Pulmonary artery endothelial cell (primary cell): ENCODE measurements at places on chromosomes 3 and 15. TPM values are rescaled to one million over a fixed set of nuclear protein-coding genes. Genes with fewer than 3 reads are reported as not detected.

The PRTG gene
- total RNA-seq: 0.92 and 1.3 TPM in 2 replicates

The PPP2R3A gene
- 7.5 TPM in 2 replicates for total RNA-seq

The SYNM gene
- 5.9 and 10.2 TPM in 2 replicates for total RNA-seq

The NUP210 gene
- 0.11 and 1.1 TPM in 2 replicates for total RNA-seq
